Mesendoderm (in vitro differentiated cells): ENCODE measurements at places on chromosomes 12 and 14.

DNA sequence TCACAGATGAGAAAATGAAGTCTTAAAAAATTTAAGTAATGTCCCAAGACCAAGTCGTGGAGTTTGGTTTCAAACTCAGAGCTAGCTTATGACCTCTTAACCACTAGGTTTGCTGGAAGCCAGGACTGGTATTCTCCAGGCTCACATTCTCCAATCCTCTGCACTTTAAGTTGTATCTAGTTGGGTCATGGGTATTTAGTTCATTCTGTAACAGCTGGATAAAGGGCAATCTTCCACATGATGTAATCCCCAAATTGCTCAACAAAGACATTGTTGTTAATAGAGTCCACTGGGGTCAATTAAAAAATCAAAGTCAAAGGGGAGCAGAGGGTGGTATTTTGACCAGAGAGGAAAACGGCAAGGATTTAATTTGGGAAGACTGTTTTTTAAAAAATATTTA, 17.8 kb upstream of the GAS2L3 start:
- no peaks in the 10 kb centered on the region for H3K36me3 ChIP-seq
- no peak for DNase-seq
- no peaks in the 10 kb centered on the region for H3K27me3 ChIP-seq
- no peaks in the 10 kb centered on the region for H3K4me1 ChIP-seq
- H3K4me3 ChIP-seq = no peak overlapping the region

GRCh38 chr14:91354221-91354916, 63.3 kb downstream of the CCDC88C start:
- no peak overlapping the region for H3K27ac ChIP-seq
- no peaks in the 10 kb centered on the region for H3K27me3 ChIP-seq
- DNase-seq = no peak
- no peaks in the 10 kb centered on the region for H3K36me3 ChIP-seq
- H3K4me1 ChIP-seq = peaks cover 2% of the 10 kb centered on the region
- no peak overlapping the region for H3K4me3 ChIP-seq

DNA sequence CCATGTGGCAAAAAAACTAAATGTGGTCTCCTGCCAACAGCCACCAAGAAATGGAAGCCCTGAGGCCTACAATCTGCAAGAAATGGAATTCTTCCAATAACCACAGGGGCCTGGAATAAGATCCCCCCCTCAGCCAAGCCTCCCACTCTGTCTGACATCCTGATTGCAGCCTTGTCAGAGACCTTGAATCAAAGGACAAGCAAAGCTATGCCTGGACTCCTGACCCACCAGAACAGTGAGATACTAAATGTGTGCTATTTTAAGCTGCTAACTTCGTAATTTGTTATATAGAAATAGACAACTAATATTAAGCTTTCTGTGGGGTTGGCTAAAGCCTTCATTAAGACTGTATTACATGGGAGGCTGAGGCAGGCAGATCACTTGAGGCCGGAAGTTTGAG, 77.7 kb downstream of the TBX5 start:
- no peak overlapping the region for H3K27ac ChIP-seq
- no peak overlapping the region for H3K4me3 ChIP-seq
- H3K27me3 ChIP-seq = no peaks in the 10 kb centered on the region
- no peak for DNase-seq

DNA sequence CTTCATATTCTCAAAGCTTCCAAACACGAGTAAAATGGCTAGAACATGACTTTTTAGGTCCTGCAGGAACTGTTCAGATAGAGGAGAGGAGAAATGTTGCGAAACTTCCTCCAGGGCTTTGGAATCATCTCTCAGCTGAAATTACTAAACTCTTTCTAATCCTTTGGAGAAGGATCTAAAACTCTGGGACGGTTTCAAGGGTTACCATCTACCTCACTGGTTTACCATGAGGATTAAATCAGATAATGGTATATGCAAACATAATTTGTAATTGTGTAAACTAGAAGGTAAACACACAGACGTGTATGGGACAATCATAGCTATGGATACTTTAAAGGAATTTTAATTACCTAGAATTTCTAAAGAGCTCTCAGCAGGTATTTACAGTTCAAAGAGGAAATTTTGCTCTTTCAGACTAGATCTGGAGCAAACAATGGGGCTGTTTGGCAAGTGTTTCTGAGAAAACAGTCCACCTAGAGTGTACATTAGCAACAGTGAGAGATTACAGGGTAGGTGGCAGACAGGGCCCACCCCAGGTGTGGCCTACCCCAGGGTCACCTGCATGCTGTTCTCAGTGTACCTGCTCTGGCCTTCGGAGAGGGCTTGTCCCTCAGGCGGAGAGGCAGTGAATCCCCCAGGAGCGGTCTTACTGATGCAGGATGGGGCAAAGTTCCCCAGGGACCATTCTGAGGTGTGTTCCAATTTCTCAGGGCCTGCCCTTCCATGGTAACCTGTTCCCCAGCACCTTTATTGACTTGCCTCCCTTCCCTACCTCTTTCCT, 124.7 kb upstream of the MAX start:
- H3K27ac ChIP-seq = peak overlapping the region; percentile 70
- H3K4me3 ChIP-seq = no peak overlapping the region
- peak; percentile 55 for DNase-seq

GRCh38 chr12:131239384-131240094, 285.8 kb downstream of the ADGRD1 start:
- H3K4me3 ChIP-seq = no peak overlapping the region
- no peak for DNase-seq
- no peaks in the 10 kb centered on the region for H3K36me3 ChIP-seq
- no peaks in the 10 kb centered on the region for H3K27me3 ChIP-seq
- no peak overlapping the region for H3K27ac ChIP-seq

DNA sequence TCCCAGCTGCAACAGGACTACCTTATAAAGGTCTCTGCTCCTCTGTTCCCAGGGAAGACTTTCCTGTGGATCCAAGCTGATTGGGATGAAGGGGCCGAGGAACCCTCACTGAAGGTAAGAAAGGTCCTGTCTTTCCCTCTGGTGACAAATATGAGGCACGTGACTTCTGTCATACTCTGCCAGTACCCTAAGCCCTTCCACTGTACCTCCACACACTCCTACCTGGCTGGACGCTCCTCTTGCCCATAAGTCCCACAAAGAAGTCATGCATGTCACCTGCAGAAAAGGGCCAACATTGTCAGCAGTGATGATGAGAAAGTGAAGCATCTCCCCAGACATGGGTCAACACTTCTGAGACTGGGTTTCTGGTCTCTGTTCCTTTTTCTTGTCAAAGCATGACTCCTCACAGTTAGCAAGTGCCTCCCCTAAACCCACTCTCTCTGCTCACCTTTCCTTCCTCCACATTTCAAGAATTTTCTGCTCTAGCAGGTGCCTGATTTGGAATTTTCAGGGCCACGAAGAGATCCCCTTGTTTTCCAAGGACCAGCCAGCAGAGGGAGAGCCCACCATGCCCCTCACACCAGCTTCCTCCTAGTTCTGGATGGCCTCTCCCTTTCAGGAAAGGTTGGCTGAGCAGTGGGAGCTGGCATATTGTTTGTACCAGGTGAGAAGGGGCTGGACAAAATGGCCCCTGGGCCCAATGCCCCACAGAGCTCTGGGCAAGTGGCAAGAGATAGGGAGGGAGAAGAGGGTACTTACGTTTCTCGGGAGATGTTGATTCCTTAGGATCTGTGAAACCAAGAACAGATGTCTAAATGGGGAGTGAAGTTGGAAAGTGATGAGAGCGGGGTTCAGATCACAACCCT, 3.5 kb downstream of the TAC3 start:
- peak; percentile 24 for DNase-seq
- H3K36me3 ChIP-seq = no peaks in the 10 kb centered on the region
- H3K27ac ChIP-seq = no peak overlapping the region
- H3K27me3 ChIP-seq = no peaks in the 10 kb centered on the region
- no peak overlapping the region for H3K4me3 ChIP-seq
- H3K4me1 ChIP-seq = no peaks in the 10 kb centered on the region

DNA sequence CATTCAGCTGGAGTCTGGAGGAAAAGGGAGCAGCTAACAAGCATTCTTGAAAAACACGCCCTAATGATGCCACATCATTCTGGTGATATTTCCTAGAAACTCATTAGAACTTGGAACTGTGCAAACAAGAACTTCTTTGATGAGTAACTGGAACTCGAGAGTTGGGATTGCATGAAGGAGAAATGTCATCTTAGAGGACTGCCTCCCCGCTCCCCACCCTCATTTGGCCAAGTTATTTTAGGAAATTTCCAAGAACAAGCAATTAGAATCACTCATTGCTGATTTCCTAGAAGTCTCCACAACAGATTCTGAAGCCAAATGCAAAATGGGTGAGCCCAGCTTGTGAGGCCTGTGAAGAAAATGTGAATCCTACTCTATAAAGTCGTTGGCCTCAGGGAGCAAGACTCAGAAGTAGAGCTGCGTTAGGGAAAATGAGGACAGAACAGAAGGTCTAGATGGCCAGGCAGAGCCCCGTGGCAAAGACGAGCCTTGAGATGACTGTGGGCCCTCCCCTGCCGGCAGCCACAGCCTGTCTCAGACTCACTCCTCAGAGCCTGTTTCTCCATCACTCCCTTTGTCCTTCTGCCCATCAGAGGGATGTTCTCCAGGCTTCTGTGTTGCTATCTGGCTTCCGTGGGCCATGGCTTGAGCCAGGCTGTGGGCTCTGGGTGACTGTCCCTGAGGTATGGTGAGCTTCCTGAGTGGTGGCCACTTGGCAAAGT, 38.4 kb downstream of the RTL1 start:
- no peak overlapping the region for H3K27ac ChIP-seq
- no peak for DNase-seq
- no peaks in the 10 kb centered on the region for H3K36me3 ChIP-seq
- H3K4me3 ChIP-seq = no peak overlapping the region

GRCh38 chr12:8698132-8698851, 501 bp downstream of the RIMKLB start:
- H3K4me3 ChIP-seq = peak overlapping the region; percentile 87
- no peaks in the 10 kb centered on the region for H3K36me3 ChIP-seq
- H3K27me3 ChIP-seq = no peaks in the 10 kb centered on the region
- peak; percentile 81 for DNase-seq
- H3K27ac ChIP-seq = peak overlapping the region; percentile 98

DNA sequence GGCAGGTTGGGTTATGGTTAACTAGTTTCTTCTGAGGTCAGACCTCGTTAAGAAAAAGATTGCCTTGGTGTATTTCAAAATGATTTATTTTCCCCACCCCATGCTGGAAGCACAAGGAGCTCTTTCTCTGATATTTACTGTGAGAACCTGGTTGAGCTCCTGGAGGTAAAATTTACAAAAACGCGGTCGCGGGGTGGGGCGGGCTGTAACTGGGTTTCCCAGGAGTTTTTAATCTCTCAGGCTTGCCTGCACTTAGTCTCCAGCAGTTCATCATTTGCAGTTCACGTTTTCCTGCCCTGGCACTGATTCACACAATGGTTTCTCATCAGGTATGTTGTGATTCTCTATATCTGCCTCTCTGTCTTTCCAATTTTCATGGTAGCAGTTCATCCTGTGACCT, 67.9 kb upstream of the PDE3A start:
- H3K27ac ChIP-seq = no peak overlapping the region
- no peaks in the 10 kb centered on the region for H3K36me3 ChIP-seq
- no peaks in the 10 kb centered on the region for H3K4me1 ChIP-seq
- no peaks in the 10 kb centered on the region for H3K27me3 ChIP-seq
- DNase-seq = no peak

DNA sequence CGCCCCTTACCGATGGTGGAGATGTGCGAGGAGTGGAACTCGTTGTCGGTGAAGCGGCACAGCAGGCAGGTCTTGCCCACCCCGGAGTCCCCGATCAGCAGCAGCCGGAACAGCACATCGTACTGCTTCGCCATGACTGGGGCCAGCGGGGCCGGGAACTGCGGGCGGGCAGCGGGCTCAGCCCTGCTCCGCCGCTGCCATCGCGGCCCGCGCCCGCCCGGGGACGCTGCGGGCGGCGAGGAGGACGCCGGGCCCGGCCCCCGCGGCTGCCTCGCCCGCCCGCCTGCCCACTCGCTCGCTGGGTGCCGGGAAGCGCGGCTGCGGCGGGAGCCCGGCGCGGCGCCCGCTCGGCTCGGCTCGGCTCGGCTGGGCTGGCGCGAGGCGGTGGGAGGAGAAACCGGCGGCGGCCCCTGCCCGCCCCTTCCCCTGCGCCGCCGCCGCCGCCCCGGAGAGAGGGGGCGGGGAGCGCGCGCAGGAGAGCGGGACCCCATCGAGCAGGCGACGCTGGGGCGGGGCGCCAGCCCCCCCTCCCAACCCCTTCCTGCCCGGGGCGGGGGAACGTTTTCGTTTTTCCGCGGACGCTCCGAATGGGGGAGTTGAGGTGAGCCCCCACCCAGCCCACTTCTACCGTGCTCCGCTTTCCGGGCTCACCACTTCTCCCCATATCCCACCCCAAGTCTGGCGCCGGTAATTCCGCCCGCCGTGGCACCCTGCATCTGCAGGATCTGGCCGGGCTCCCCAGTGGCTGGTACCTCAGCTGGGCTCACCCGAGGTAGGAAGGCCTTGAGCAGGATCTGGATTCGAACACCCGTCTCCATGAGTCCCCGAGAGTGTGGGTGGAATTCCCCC, at the start of gene RAB15:
RAB15 (minus strand) TSS at position 394 of the 849 bp plus-strand sequence; CDS start at position 134, 260 bp downstream.
- H3K27ac ChIP-seq = peak within 1 kb of the TSS; percentile 74
- no peaks in the 10 kb centered on the region for H3K36me3 ChIP-seq
